Stomach (tissue), 19 donors: ENCODE measurements at places on chromosomes 16 and 17. TPM values are rescaled to one million over a fixed set of nuclear protein-coding genes. Genes with fewer than 3 reads are reported as not detected.

- peak; percentile 57 for DNase-seq
- peak overlapping the region; percentile 98 for H3K27ac ChIP-seq
- H3K36me3 ChIP-seq, result no peaks in the 10 kb centered on the region
- peak overlapping the region; percentile 100 for H3K4me3 ChIP-seq
- no peaks in the 10 kb centered on the region for H3K27me3 ChIP-seq
Measured at GRCh38 chr17:59331929-59332748, 684 bp downstream of the YPEL2 start.

- no peak for DNase-seq
- H3K4me1 ChIP-seq, result no peaks in the 10 kb centered on the region
- no peak overlapping the region for H3K4me3 ChIP-seq
- H3K36me3 ChIP-seq, result no peaks in the 10 kb centered on the region
- no peaks in the 10 kb centered on the region for H3K27me3 ChIP-seq
Measured at GRCh38 chr16:59597269-59597668, 863.2 kb upstream of the GOT2 start.

DNA sequence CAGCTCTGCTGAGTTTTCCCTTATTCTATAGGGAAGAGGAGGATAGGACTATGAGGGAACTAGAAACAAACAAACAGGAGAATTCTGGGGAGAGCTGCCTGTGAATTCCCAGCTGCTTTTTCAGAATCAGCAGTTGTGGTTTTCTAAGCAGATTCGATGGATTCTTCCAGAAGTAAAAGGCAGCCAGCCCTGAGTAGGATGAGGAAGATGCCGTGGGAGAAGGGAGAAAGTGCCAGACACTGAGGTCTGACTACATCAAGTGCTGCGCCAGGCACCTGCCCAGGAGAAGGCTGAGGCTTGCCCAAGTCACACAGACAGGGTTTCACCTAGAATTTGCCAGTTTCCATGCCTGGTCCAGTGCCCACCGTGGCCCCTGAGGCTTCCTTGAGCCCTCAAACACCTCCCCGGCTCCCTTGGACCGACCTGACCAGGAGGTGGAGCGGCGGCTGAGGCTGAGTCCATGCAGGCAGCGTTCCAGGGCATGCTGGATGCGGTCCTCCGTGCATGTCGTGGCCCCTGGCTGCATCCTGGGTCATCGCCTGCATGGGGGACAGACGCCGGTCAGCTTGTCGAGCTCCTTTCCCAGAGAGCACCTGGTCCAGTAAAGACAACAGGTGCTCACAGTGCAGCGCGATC, 43.6 kb upstream of the PIK3R6 start:
- no peaks in the 10 kb centered on the region for H3K36me3 ChIP-seq
- peaks cover 2% of the 10 kb centered on the region for H3K27me3 ChIP-seq
- no peak overlapping the region for H3K27ac ChIP-seq
- H3K4me3 ChIP-seq, result no peak overlapping the region
- no peaks in the 10 kb centered on the region for H3K4me1 ChIP-seq
- DNase-seq, result no peak

- peaks cover 9% of the 10 kb centered on the region for H3K4me1 ChIP-seq
- no peak for DNase-seq
- no peaks in the 10 kb centered on the region for H3K36me3 ChIP-seq
- no peak overlapping the region for H3K27ac ChIP-seq
- no peaks in the 10 kb centered on the region for H3K27me3 ChIP-seq
Measured at GRCh38 chr16:74747716-74748615, 26.7 kb downstream of the FA2H start.

ZFP3 gene
- 6.6 TPM for total RNA-seq

HBZ gene
- not detected for total RNA-seq

KRT38 gene
- total RNA-seq, result not detected

CD300LF gene
- total RNA-seq, result 3.9 TPM

SHCBP1 gene
- total RNA-seq, result not detected
